ENCODE measurements at places on chromosomes 1 and 21.

DNA sequence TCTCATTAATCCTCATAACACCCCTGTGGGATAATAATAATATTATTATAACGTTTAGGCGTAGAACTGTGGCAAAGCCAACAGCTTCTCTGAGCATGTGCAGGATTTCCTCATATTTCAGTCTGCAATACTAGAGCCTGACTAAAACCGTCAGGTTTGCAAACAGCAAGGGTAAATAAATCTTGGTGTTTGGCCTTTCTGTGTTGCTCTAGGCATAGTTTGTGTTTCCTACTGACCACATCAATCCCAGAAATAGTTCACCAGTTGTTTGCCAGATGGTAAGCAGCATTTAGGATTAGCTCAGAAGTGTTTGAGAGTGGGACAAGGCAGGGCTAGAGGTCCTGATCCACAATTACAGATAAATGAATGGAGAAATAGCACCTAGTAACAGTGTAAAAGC is 2.8 kb upstream of the KCNA3 start:
- no peak for DNase-seq

- DNase-seq = no peak
These were observed 54.1 kb downstream of the DSCAM start for GRCh38 chr21:40792691-40793456.

- DNase-seq = no peak
These were observed 37.3 kb upstream of the MORC3 start for GRCh38 chr21:36282568-36283230.

DNA sequence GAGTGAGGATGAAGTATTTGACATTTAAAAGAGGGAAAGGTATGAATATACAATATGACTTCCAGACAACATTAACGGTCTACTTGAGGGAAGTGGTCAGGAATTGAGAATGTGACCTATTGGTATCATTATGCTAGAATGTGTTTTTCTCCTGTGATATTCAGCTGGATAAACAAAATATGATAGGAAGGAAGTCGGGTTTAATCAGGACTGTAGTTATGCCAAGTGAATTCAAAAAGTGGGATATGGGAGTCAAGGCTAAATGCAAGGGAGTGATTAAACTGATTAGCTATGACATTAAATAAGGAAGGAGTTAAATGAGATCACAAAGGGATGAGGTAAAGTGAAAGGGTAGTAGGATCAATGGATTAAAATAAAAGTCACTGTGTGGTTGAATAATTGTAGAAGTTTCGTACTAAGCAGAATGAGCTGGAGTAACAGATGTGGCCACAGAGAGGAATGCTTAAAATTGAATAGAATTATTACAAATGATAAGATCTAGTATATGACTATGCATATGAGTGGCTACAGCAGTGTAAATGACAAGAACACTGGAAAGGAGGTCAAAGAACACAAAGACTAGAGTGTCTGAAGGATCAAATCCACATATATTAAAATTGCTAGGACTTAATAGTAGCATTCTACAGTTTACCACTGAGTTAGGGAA is 62.5 kb downstream of the TRIM33 start:
- DNase-seq = no peak

- DNase-seq = no peak
These were observed 299.2 kb upstream of the USP25 start for GRCh38 chr21:15430577-15430976.

DNA sequence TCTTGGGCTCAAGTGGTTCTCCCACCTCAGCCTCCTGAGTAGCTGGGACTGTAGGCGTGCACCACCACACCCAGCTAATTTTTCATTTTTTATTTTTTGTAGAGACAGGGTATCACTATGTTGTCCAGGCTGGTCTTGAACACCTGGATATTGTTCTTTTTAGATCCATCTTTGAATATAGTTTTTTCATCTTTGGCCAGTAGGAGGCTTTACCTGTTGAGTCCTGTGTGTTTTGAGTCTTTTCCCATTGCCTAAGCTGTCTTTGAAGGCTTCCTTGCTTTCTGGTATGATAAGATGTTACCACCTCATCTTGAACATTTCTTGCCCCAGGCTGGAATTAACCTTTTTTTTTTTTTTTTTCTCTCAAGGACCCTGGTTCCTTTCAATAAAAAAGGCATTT is 387.8 kb upstream of the RUNX1 start:
- no peak for DNase-seq

GRCh38 chr21:32410916-32411315 is 1.6 kb upstream of the EVA1C start:
- no peak for DNase-seq

All from stimulated activated CD8-positive, alpha-beta memory T cell treated with anti-CD3 and anti-CD28 coated beads, Interleukin-7, amount 100 ng/mL, for 1 hour (primary cell).